ENCODE measurements at places on chromosomes 5 and 9.
A peak's percentile ranks its signal among the peaks of the same experiment; 100 is the strongest.

DNA sequence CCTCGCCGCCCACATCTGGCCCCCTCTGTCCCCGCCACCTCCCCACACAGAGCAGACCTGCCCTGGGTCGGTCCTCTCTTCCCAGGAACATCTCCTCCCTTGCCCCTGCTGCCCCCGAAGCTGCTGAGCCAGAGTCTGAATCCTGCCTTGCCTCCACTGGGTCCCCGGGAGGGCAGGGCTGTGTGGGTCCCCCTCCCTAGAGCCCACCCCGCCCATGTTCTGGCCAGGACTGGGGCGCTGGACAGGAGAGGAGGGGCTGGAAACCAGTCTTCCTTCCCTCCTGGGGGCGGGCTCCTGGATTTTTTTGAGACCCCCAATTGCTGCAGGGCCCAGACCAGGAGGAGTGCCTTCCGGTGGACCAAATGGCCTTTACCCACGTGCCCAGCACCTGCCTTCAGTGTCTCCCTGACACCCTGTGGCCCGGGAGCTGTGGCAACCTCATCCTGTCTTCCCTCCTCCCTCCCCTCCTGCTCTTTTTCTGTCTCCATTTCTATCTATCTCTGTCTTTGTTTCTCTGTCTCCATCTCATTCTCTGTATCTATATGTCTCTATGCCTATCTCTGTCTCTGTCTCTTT, 12.1 kb downstream of the MRPL36 start:
- DNase-seq = no peak

DNA sequence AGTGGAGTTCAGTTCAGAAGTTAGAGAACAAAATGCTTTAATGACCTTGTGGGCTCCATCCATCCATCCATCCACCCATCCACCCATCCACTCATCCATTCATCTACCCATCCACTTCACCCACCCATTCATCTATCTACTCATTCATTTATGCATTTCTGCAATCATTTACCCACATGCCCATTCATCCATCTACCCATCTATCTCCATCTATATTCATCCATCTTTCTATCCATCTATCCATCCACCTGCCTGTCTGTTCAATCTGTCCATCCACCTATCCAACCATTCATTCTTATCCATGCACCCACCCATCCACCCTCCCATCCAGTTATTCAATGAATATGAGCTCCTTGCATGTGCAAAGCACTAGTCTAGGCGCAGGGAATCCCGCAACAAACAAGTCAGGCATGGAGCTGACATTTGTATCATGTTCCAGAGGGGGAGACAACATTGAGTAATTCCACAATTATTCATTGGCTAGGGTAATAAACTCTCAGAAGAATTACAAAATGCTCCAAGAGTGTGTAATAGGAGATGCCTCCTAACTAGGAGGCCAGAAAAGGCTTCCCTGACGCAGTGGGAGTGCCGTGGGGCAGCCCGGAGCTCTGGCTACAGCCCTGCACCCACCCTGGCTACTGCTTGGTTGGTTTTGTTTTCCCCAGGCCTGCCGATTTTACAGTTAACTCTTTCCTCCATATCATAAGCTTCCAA, 211.2 kb downstream of the NXNL2 start:
- DNase-seq = no peak

GRCh38 chr9:18438300-18438925, 35.5 kb upstream of the ADAMTSL1 start:
- DNase-seq = no peak

- no peak for DNase-seq
Observed at GRCh38 chr5:177419046-177419445, 7.4 kb upstream of the GRK6 start.

- no peak for DNase-seq
Observed at GRCh38 chr9:93532141-93532540, 44.2 kb upstream of the PHF2 start.

GRCh38 chr5:1406681-1407640, 38.3 kb downstream of the SLC6A3 start:
- DNase-seq = no peak

DNA sequence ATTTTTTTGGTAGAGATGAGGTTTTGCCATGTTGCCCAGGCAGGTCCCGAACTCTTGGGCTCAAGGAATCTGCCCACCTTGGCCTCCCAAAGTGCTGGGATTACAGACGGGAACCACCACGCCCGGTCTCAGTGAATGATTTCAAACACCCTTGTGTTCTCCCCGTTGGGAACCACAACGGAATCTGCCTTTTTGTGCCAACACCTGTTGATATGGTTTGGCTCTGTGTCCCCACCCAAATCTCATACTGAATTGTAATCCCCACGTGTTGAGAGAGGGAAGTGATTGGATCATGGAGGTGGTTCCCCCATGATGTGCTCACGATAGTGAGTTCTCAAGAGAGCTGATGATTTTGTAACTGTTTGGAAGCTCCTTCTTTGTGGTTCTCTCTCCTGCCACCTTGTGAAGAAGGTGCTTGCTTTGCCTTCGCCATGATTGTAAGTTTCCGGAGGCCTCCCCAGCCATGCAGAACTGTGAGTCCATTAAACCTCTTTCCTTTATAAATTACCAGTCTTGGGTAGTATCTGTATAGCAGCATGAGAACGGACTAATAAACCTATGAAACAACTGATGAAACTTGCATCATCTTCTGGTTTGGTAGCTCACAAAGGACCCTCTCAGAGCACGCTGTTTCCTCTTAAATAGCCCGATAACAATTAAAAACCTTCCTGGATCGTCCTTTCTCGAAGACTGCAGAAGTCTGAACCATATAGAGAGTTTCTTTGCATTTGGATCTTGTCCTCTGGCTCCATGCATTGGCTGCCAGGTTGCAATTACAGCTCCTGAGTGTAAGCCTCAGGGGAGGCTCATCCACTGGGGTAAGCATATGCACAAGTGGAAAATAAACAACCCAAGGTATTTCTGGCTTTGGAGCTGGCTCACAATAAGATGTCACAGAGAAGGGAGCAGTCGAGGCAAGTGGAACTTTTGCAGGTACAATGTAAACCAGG, 91.5 kb downstream of the SPRY4 start:
- no peak for DNase-seq

GRCh38 chr9:35406183-35406959, 83.5 kb upstream of the RUSC2 start:
- no peak for DNase-seq

- DNase-seq = peak; percentile 85
Observed at GRCh38 chr5:109656829-109657228, 32.9 kb upstream of the MAN2A1 start.

GRCh38 chr9:95907794-95908193, 32.3 kb downstream of the ERCC6L2 start:
- no peak for DNase-seq

- no peak for DNase-seq
Observed at GRCh38 chr5:116521173-116521872, 53.3 kb downstream of the SEMA6A start.

DNA sequence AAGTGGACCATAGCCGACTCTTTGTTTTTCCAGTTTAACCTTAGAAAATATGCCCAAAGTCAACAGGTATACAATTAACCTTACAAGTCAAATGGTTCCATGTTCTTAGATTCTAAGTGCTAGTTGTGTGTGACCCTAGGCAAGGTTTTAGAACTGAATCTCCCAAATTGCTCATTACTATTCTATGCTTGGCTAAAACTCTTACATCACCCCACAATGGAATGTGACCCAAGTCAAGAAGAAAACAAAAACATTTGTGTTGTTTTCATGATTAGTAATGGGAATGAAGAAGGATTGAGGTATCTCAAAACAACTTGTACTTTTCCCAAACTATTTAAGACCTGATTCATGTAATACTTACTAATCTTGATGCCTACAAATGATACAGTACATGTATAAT, 159.2 kb downstream of the ARRDC3 start:
- DNase-seq = no peak

DNA sequence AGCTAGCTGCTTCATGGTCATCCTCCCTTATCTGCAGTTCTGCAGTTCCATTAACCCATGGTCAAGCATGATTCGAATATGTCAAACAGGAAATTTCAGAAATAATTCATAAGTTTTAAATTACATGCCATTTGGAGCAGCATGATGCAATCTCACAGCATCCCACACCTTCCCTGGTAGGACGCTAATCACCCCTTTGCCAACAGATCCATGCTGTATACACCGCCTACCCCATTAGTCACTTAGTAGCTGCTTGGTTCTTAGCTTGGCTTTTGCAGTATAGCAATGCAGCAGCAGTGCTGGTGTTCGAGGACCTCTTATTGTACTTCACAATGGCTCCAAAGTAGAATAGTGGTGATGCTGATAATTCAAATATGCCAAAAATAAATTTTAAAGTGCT, 739.7 kb upstream of the CDH9 start:
- no peak for DNase-seq

GRCh38 chr9:80467632-80468031, 895.9 kb downstream of the TLE4 start:
- no peak for DNase-seq

DNA sequence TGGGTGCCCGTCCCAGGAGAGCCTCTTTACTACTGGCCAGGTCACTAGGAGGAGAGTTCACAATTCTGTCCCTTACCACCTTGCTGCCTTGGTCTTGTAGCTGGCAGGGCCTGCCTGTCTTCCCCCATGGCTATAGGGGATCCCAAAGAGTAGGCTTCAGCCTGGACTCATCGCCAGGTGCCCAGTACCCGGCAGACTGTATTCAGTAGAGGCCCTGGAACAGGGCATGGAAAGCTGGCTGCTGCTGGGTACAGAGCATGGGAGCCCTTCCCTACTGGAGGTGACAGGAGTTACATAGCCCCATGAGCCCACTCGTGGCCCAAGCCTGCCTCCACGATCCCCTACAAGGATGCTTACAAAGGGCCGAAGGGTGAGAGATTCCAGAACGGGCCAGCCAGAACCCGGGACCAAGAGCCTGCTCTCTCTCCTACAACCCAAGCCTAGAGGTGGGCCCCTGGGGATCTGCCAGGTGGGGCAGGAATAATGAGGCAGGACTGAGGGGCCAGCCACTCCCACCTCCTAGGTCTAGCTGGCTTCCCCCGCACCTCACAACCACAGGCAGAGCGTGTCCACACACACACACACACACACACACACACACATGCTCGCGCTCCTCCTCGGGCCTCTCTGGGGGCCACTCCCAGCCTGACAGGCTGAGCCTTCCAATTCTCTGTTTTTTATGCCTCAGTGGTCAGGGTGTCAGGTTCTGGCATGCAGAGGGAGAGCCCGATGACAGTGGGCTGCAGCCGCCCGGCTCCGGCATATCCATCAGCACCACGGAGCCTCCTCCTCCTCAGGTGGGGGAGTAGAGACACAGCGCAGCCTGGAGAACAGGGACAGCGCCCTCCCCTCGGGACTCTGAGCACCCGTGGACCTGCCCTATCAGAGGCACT, 186.0 kb downstream of the PAX5 start:
- no peak for DNase-seq

DNA sequence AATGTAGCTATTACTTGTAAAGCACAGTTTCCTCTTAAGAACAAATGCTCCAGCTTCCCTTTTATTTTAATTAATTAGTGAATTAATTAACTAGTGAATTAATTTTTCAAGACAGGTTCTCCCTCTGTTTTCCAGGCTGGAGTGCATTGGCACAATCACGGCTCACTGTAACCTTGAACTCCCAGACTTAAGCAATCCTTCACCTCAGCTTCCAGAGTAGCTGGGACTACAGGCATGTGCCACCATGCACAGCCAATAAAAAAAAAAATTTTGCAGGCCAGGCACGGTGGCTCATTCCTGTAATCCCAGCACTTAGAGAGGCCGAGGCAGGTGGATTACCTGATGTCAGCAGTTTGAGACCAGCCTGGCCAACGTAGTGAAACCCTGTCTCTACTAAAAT, 44.1 kb downstream of the FCHO2 start:
- DNase-seq = no peak

- no peak for DNase-seq
Observed at GRCh38 chr9:135244271-135245221, 157.1 kb downstream of the OLFM1 start.

- no peak for DNase-seq
Observed at GRCh38 chr5:143448518-143448917, 45.0 kb upstream of the NR3C1 start.

DNA sequence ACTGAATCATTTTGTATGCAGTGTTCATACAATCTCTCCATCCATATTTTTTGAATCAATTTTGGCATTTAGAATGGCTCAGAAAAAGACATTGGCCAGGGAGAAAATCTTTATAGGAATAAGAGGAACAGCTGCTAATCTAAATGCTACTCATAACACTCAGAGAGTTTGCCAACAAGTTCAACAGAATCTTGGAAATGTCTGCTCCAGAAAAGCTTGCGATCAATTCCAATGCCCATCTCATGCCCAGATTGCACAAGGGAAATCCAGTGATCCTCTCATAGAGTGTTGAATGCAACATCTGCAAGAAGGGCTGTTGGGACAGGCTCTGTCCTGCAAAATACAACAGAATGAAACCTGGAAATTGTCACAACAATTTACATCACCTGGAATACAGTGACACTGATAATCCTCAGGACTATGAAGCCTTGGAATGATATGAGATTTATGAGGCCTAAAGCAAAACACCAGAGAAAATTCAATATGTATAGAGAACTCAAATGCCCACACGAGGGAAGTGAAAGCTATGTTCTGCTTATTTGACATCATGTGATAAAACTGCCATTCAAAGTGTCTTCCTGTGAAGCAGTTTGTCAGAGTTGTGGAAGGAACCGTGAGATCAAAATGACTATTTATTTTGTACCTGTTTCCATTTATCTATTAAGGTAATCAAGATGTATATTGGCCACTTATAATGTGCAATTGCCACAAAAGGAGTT, 190.1 kb downstream of the PARP8 start:
- peak; percentile 68 for DNase-seq

DNA sequence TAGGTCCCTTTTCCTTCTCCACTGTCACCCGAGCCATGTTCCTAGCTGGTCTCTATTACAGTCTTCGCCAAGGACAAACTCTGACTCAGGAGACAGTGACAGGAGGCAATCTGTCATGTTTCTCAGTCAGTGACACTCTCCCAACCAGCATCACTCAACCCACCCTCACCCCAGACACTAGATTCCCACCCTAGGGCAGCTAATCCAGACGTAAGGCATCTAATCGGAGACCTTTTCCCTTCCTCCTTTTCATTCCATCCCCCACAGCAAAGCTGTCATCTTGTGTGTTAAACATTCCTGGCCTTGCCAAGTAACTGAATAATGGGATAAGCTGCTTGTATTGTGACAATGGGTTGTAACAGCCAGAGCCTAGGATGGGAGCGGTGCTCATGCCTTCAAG, 95.2 kb downstream of the SNX18 start:
- no peak for DNase-seq

GRCh38 chr9:109520475-109521132, 22.5 kb upstream of the PTPN3 start:
- peak; percentile 77 for DNase-seq

- peak; percentile 33 for DNase-seq
Observed at GRCh38 chr5:153974813-153975163, 63.9 kb downstream of the FAM114A2 start.

DNA sequence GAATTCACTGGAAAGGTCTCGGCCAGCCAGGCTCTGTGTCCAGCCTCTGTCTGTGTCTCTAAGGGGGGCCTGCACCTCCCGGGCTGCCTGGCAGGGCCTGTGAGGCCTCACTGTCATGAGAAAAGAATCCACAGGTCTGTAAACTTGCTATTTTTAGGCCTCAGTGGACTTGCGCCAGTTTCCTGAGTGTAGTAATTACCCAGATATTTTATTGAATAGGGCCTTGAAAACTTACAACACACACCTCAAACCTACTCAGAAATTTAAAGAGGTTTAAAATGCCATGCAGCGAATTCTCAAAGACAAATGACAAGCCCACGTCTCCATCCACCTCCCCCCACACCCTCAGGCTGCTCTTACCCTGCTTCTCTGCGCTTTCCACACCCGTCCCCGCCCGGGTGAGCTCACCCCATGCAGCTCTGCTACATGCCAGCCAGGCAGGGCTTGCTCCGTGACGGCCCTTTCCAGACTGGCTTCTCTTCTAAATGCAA, 8.8 kb upstream of the TENT4A start:
- no peak for DNase-seq

All from inflammatory macrophage treated with lipopolysaccharide for 1 hour (primary cell).